ENCODE measurements at places on chromosomes 5 and 9.

- peak; percentile 99 for DNase-seq
Measured at GRCh38 chr9:124202447-124202971, 55.2 kb upstream of the NEK6 start.

- DNase-seq, result no peak
Measured at GRCh38 chr5:138974227-138975063, 99.3 kb upstream of the LRRTM2 start.

- no peak for DNase-seq
Measured at GRCh38 chr5:51388488-51389287, 5.4 kb downstream of the ISL1 start.

DNA sequence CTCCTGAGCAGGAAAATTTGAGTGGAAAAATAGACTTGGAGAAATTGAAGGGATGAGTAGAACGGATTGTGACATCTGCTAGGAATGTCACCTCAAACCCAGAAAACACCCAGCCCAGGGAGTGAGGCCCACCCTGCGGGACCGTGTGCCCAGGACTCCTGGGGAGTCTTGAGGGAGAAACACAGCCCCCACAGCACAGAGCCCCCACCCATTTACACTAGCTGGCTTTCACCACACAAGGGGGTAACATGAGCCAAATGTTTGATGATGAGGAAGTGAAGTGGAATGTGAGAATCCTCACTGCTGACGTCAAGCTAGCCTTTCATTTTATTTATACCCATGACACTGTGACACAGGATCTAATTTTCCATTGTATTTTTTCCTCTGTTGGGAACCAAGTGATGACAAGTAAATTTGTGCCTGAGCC is 42.8 kb upstream of the PDE8B start:
- no peak for DNase-seq

DNA sequence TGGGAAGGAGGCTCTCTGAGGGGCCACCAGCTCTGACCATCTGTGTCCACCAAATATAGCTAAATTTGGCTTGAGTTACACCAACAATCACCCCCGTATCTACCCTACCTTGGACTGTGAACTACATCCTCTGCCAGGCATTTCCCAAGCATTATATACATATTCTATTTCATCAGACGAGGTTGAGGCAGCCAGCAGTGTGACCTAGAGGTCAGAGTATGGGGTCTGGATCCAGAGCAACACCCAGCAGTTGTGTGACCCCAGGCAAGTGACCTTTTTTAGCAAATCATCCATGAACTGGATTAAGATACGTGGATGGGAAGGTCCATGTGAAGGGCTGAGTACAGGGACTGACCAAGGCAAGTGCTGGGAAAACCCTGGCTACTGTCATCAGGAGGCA is 180.6 kb downstream of the HSPA4 start:
- no peak for DNase-seq

DNA sequence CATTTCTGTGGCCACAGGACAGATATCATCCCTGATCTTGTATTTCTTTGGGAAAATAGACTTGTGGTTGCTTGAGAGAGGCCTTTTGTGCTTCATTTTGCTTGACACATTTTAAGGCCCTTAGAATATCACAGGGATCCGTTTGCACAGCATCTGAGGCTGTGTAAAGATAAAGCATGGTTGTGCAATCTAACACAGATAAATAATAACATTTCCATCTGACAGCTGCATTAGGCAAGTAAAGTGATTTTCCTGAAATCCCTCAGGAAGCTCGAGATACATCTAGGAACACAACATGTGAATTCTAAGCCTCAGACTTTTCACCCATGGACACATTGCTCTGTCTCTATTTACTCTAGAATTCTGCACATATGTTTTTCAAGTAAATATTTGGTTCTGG is 212.8 kb upstream of the ADAMTSL1 start:
- DNase-seq, result no peak

GRCh38 chr5:113278976-113279375 is 155.8 kb downstream of the TSSK1B start:
- DNase-seq, result no peak

DNA sequence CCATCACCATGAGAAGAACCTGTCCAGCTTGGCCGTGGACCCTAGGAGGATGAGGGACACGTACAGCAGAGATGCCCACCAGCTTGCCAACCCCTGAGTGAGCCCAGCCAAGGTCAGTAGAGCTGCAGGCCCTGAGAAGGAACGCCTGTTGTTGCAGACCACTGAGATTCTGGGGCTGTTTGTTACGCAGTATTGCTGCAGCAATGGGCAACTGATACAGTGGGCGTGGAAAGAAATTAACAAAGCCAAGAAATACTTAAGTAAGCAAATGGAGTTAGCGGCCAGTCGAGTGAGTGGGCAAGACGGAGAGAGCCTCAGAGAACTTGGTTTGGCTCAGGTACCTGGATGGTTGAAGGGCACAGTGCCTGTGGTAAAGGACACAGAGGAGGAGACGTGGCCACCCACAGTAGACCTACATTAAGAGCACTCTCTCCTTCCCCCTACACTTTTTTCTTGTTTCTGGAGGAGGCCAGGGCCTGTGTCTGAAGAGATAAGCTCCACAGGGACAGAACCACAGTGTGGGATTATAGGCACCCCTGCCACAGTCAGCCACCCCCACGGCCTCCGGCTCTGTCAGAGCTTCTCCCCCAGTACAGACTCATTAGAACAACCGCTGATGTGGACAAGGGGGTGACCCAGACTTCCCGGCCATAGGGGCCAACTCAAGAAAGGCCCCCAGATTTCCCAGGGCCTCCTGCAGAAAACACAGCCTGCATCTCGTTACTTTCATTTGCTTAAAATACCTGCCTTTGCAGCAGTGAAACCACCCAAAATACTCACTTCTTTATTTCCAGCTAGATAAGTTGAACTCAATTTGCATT is 40.1 kb upstream of the GRHPR start:
- no peak for DNase-seq

GRCh38 chr9:76020652-76021051 is 130.2 kb downstream of the PCSK5 start:
- DNase-seq, result no peak

GRCh38 chr5:153267506-153267905 is 223.0 kb upstream of the GRIA1 start:
- DNase-seq, result no peak

DNA sequence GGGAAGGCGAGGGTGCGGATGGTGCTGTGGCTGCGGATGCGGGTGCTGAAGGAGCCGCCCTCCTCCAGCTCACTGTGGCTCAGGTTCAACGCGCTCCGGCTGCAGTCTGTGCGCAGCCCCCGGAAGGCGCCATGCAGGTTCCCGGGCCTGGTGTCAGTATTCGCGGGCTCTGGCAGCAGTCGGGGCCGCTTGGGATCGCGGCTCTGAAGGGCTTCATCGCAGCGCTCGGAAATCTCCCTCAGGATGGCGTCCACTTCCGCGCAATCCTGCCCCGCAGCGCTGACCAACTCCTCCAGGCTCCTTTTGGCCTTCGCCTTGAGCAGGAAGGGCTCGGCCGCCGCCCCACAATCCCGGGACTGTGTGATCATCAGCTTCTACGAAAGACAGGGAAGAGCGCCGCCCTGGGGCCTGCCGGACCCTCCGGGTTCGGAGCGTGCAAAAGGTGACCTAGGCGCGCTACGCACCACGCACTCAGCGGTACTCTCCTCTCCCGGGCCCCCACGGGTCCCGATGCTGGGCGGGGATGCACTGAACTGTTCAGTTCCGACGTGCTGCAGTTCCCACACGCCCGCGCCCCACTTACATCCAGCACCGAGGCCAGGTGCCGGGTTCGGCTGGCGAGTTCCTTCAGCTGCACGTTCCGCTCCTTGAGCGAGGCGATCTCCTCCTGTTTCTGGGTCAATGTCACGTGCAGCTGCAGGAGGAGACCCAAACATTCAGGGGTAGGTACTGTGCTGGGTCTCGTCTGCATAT is 6.5 kb downstream of the MCIDAS start:
- no peak for DNase-seq

DNA sequence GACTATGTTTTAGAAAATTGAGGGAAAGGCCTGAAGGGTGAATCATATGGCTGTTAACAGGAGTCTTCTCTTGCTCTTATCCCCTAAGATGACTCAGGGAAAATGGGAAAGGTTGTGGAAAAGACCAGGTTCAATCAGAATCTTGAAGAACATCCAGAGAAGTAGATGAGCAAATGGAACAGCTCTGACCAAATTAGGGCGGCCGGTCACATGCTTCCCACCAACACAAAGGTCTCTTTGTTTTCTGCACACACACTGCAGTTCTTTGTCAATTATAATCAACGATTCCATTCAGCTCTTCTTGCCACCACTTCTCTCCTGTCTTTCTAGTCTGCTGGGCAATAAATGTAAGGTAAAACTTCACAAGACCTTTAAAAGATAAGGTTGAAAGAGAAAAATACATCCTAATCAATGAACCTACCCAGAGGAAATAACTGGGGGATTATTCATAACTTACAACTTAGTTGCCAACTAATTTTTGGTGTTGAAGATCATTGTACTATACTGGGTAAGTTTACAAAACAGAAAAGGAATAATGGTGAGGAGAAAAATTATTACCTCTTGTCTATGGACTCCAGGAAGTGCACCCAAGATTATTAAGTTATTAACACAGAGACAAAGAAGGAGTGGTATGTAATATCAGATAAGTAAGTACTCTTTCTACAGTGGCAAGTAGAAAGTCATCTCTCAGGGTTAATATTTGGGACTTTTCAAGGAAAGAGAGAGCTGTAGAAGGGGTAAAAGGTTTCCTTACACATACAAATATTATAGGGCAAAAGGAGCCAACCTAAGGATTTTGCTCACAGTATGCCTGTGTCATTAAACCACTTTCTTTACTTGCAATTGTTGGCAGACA is 441.9 kb upstream of the PIK3R1 start:
- DNase-seq, result no peak

GRCh38 chr5:160310140-160310539 is 2.2 kb downstream of the CCNJL start:
- DNase-seq, result no peak

DNA sequence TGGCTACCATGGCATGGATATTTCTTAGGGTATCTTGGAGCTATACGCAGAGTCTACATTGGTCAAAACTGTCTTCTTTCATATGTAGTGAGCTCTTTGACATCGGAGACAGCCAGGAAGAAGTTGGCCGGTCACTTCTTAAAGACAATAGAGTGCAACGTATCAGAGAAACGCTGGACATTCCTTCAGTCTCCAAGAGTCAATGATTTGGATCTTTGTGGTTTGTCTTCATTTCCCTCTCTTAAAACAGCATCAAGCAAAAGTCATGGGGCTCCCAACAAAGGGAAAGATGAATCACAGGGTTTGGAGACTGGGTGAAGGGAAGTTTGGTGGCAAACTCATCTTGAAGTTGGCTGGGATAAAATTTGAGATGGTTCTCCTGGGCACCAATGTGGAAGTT is 320.1 kb downstream of the AGTPBP1 start:
- no peak for DNase-seq

DNA sequence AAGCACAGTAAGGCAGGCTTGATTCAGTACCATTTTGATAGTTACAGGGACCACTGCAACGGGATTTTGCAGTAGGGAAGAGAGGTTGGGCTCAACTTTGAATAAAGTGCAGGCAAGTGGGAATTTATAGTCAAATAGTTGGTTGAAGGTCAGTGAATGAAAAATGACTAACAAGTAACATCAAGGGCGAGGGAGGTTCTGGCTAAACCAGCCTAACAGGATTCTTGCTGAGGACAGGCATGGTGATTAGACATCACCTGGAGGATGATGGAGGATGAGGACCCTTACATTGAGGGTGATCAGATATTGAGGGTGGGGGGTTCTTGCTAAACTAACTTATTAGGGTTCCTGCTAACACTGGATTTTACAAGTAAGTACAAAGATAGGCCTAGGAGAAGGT is 66.1 kb upstream of the SMC5 start:
- DNase-seq, result no peak

DNA sequence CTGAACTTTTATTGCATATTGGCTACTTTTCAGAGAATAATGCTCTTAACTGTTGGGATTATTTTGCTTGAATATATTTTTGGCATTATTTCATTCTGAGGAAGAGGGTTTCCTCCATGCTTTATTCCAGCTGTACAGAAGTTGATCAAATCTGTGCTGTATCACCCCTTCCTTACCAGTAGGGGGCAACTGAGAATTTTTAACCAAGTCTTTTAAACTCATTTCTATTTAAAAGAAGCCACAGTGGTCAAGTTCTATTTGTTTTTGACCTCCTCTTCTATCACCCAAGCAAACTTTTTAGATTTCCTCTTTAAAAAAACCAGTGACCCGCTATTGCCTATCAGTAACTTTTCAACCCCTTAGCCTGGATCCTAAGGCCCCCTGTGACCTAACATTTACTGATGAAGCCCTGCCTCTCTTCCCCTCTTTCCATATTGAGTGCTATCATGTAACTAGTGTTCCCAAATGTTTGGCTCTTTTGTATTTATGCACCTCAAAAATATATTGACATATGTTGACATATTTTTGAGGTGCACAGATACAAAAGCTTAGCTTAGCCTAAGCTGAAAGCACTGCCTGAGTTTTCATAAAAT is 80.6 kb downstream of the FBXO4 start:
- no peak for DNase-seq

GRCh38 chr5:10126900-10127299 is 122.8 kb downstream of the ATPSCKMT start:
- DNase-seq, result no peak

DNA sequence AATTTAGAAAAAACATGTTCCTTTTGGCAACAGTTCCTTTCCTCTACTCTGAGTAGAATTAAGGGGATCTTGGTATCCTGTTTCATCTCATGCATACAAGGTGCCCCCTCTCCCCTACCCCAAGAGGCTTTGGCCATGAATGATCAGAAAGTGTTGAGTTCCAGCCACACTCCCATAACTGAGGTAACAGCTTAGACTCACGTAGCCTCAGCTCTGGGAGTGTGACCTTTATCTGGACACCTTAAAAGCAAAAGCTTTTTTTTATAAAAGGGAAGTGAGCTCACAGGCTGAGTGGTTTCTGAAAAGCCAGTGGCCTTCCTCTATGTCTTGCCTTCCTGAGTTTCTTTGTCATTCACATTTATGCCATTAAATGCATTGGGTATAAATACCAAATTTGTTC is 900 bp upstream of the HAVCR2 start:
- peak; percentile 29 for DNase-seq

DNA sequence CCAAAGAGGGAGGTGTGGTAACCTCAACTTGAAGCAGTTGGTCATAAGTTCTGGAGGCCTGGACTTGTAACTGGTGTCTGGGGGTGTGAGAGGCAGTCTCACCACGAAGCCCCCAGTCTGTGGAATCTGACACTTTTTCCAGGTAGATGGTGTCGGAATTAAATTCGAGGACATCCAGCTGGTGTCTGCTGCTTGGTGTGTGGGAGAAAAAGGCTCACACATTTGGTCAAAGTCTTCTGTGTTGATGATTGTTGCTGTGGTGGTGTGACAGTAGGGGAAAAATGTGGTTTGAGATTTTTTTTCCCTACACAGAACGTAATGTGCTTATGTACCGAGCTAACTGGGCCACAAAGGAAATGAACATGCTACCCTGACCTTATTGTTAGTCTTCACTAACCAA is 251.9 kb downstream of the MAT2B start:
- no peak for DNase-seq
